Stimulated activated CD4-positive, alpha-beta T cell treated with anti-CD3 and anti-CD28 coated beads, Interleukin-1b, Interleukin-23, amount 100 ng/mL, for 1 hour (primary cell): ENCODE measurements at places on chromosomes 5 and 9.

- DNase-seq = no peak
Observed at GRCh38 chr5:157596487-157596886, 20.9 kb upstream of the ADAM19 start.

DNA sequence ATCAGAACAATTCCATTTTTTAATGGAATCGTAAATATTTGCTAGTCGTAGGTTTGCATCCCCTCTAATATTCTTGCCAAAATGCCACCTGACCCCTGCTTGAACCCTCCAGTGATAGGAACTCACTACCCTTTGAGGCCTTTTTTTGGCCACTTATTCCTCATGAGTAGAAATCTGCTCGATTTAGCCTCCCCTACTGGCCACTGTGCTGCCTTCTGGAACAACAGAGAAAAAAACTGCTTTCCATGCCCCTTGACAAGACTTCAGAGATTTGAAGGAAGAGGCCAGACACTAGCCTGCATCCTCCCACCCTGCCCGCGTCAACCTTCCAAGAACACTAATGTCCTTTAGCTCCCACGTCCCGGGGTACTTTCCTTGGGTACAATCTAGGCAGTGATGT lies 4.1 kb downstream of the CCDC69 start:
- DNase-seq = no peak

- DNase-seq = no peak
Observed at GRCh38 chr5:151432210-151432609, 15.2 kb upstream of the SLC36A1 start.

DNA sequence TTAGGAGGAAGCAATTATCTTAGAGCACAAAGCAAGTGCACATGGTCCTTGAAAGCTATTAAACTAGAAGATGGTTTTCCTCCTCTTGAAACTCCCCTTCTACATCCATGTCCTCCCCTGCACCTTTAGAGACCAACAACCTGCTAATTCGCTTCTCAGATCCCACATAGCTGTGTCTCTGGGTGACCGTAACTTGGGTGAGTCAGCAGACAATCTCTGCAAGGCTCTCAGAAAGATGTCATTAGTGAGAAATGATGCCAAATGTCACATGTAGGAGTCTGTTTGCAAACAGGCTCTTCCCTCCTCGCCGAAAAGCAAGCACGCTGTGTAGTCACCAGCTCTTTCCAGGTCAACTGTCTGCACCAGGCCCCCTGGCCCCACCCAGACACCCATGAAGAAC lies 291.8 kb downstream of the SLIT3 start:
- DNase-seq = no peak

DNA sequence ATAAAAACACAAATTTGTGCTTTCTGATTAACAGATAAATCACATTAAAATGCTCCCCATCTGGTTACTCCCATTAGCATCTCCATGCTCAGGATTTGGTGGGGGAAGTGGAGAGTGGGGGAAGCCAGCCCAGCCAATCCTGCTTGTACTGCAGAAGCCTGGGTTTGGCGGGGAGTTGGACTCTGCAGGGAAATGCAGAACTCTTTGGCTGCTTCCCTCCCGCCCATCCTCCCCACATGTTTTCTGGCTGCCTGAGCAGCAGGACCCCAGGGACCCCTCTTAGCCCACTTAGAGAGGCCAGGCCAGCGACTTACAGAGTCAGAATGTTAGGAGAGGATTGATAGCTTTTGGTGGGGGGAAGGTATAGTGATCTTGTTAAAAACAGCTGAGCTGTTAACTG lies 59.5 kb upstream of the FOXI1 start:
- DNase-seq = no peak
